ENCODE measurements at places on chromosomes 4 and X. TPM values are rescaled to one million over a fixed set of nuclear protein-coding genes. Genes with fewer than 3 reads are reported as not detected.
A peak's percentile ranks its signal among the peaks of the same experiment; 100 is the strongest.

Gene P2RY8
- 1.2 TPM for total RNA-seq

Gene ZAR1
- total RNA-seq: 0.48 TPM

DNA sequence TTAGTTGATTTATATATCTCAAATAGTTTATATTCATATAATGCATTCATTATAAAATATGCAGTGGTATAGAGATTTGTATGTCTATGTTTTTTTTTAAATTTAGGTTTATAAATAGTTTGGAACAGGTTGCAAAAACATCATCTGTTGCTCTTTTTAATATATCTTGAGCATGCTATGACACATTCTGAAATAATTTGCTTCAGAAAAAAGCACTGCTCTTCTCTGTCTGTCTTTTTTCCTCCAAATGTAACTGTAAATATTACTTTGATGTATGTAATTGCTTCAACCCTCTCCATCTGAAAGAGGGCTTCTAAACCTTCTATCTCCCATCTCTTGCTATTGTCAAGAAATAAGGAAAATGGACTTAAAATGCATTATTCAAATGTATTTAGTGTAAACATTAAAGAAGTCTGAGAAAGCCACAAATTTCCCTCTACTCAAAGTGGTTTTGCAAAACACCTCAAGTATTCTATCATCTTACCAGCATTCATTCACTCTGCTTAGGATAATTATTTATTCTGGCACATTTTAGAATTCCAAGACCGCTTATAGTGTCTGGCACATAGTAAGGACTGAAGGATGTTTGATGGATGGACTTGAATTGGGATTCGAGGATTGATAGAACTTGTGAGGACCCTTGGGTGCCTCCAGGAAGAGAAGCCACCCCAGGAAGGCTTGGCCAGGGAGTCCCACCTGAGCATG is 87.8 kb downstream of the CLNK start:
- no peak for DNase-seq

- DNase-seq: peak; percentile 66
Observed at GRCh38 chr4:55181010-55182005, 55.9 kb upstream of the KDR start.

DNA sequence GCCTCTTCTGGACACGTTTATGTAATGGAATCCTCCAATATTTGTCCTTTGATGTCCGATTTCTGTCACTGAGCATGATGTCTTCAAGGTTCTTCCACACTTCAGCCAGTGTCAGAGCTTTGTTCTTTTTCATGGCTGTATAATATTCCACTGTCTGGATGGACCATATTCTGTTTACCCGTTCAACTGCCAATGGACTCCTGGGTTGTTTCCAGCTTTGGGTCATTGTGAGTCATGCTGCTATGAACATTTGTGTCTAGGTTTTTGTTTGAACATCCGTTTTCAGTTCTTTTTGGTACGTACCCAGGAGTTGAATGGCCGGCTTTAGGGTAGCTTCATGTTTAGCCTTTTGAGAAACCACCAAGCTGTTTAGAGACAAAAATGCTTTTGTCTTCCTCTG is 93.2 kb downstream of the SHOX start:
- DNase-seq: no peak

DNA sequence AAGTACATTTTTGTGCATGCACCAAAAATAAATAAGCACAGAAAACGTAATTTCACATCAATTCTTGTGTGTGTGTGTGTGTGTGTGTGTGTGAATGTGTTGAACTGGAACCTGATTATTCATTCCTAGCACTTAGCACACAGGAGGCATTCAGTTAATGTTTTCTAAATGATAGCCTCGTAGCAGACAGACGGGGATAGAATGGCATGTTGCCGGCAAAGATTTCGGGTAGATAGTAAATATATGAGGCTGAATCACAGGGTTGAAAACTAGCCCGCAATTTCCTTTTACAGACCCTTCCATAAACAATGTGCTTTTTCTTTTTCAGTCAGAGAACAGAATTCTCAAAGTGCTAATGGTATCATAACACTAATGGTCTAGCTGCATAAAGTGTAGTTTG is 13.5 kb downstream of the MAOB start:
- DNase-seq: no peak

GRCh38 chr4:48138936-48139335 is 4.9 kb upstream of the TXK start:
- no peak for DNase-seq

- no peak for DNase-seq
Observed at GRCh38 chr4:148375584-148375983, 66.6 kb downstream of the NR3C2 start.

GRCh38 chrX:134764202-134764785 is 106.0 kb upstream of the PLAC1 start:
- DNase-seq: peak; percentile 42
